ENCODE measurements at places on chromosomes 5 and 9.

GRCh38 chr5:174688441-174689354 is 35.7 kb upstream of the MSX2 start:
- no peak for DNase-seq

DNA sequence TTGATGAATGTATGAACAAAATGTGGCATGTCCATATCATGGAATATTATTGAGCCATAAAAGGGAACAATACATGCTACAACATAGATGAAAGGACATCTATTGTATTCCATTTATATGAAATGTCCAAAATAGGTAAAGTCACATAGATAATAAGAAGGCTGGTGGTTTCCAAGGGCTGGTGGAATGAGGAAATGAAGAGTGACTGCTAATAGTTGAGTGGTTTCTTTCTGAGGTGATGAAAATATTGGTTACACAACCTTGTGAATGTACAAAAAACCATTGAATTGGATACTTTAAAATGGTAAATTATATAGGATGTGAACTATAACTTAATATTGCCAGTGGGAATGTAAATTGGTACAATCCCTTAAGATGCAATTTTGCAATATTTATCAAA is 5.2 kb downstream of the ARSB start:
- DNase-seq, result no peak

DNA sequence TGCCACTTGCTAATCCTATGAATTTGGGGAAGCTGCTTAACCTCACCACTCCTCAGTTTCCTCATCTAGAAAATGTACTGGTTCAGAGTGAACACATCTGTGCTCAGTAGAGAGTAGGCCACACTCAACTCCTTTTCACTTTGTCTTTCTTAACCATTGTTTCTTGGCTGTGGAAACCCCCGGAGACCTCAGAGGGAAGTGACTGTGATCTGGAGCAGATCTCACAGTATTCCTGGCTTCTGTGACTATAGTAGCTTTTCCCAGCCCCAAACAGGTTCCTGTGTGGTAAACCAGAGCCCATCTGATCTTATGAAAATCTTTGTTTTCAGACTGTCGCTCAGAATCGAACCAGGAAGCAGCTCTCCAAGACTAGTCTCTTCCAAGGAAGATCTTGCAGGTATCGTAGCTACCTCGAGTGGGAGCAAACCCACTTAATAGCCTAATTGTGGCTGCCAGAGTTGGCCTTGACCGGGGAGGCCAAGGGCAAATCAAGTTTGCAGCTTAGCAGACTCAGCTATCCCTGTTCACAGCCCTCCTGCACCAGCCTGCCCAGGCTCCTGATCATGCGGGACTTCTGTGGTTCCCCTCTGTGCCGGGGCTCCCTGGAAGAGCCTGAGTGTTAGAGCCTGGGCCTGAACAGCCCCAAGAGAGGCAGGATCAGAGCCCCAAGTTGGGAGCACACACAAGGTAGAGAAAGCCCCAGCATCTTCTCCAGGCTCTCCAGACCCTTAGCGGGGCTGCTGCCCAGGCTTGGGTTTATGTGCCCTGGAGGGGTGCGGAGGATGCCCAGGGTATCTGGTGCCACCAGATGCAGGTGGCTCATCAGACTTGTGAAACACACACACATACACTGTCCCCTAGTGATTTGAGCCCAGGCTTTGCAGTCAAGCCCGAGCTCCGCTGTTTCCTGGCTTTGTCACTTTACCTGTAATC is 52.2 kb upstream of the ANGPTL2 start:
- DNase-seq, result no peak

- DNase-seq, result no peak
These were observed 781 bp upstream of the COL23A1 start for GRCh38 chr5:178590924-178591423.

- DNase-seq, result no peak
These were observed 35.7 kb downstream of the PWWP2A start for GRCh38 chr5:160083501-160083900.

GRCh38 chr5:18507114-18507513 is 872.9 kb downstream of the TAF11L14 start:
- no peak for DNase-seq

- no peak for DNase-seq
These were observed 42.1 kb downstream of the PCDH1 start for GRCh38 chr5:141835928-141836670.

DNA sequence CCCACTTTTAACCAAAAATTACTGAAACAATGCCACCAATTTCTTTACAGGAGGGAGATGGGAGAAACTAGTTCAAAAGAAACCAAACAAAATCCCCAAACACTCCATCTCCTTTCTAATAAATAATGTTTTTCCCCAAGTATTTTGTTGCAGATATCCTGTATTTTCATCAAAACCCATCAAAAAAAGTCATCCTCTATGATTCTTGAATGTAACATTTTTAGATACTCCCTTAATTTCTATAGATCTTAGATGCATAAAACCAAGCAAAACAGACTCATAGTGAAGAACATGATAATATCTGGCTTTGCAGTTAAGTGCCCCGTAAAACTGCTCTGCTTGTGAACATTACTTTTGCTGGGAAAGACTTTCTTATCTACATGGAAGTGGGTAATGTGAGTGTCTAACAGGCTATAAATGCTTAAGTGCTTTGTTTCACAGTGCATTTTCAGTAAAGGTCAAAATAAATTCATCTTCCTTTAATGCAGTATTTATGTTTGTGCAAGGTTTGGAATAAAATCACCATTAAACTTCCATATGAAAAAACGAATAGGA is 77.3 kb upstream of the TBCA start:
- no peak for DNase-seq

DNA sequence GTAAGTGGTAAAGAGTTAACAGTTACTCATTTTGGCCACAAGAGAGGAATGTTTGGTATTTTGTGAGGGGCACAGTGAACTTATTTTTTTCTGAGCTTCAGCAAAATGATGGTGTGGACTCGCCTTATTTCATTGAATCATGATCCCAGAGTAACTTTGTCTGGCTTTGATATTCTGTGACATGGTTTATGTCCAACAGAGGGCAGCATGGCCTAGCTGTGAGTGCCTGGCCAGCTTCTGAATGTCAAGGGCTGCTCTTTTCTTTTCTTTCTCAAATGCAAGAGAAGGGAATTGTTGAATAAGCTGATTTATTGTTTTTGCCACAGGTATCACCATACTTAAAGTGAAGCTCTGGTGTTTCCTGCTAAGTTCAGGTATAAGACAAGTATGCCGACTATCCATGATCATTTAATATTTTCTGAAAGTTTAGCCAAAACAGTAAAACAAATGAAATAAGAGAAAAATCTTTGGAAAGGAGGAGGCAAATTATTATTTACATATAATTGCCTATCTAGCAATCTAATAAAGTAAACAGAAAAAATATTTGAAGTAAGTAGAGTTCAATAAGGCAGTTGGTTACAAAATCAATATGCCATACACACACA is 31.7 kb downstream of the MRPL22 start:
- DNase-seq, result no peak

DNA sequence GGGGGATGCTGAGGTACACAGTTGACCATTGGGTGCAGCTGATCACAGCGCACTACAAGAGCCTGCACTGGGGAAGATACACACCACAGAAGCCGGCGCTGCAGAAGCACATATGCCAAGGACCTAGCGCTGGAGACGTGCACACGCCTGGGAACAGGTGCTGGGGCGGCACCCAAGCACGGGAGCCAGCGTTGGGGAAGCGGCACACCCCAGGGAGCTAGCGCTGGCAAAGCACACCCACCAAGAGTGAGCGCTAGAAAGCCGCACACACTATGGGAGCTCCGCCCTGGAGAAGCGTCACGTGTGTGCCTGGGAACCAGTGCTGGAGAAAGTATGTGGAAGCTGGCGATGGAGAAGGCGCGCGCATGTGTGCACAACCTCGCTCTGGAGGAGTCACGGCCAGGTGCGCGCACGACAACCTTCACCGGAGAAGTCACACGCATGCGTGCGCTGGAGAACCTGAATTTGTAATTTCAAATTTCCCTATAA is 4.5 kb downstream of the FANCC start:
- DNase-seq, result no peak

Measured in T-helper 17 cell (primary cell).